ENCODE measurements at places on chromosomes 5 and 9.

DNA sequence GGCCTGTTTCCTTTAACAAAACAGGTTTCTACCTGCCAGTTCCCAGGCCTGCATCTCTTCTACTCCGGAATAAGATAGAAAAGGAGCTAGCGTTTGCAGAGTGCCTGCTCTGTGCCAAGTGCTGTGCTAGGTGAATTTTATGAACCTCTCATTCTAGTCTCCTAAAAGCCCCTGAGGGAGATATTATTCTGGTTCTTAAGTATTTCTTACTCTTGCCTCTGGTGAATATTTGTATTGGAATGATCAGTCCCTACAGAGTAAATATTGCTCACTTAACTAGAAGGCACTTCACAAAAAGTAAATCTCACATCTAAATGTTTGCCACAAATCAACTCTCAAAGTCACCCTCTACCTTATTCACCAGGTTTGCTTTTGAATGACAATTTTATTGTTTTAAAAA lies 227.1 kb downstream of the AUH start:
- H3K27me3 ChIP-seq = no peaks in the 10 kb centered on the region
- H3K36me3 ChIP-seq = no peaks in the 10 kb centered on the region
- no peak overlapping the region for H3K4me3 ChIP-seq
- H3K4me1 ChIP-seq = no peaks in the 10 kb centered on the region
- no peak for DNase-seq
- no peak overlapping the region for H3K27ac ChIP-seq

DNA sequence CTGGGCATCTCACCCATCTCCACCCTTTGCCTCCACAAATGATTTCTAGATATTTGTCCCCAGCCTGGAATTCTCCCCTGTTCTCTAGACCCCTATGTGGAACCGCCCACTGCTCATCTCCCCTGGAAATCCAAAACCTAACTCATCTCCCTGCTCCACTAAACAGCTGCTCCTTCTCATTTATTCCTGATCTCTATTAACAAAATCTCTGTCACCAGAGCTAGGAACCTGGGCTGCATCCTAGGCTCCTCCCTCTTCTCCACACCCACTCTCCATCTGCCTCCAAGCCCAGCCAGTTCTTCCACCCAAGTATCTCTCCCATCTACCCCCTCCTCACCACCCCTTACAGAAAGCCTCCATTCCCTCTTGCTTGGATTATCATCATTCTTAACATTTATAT lies 24.0 kb upstream of the SYNPO start:
- H3K4me1 ChIP-seq = peaks cover 100% of the 10 kb centered on the region
- H3K36me3 ChIP-seq = no peaks in the 10 kb centered on the region
- no peak for DNase-seq
- peak overlapping the region; percentile 99 for H3K27ac ChIP-seq
- H3K27me3 ChIP-seq = no peaks in the 10 kb centered on the region
- H3K4me3 ChIP-seq = no peak overlapping the region

DNA sequence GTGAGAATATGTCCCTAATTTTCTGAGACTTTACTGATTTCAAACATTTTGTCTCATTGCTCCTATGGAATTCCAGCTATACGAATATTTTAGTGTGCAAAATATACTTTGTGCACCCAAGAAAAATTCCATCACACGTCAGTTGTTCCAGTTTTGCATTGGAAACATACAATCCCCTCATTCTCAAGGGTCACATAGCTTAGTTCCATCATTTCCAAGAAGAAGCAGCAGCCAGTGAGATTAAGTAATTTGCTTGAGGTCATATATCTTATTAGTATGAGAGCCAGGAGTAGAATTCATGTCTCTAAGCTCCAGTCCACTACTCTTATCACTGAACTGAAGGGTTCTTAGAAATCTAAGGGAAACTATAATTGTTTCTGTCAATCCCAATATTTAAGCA lies 746.7 kb upstream of the C9orf72 start:
- no peak for DNase-seq
- H3K4me1 ChIP-seq = no peaks in the 10 kb centered on the region
- no peak overlapping the region for H3K4me3 ChIP-seq
- H3K27me3 ChIP-seq = no peaks in the 10 kb centered on the region
- H3K27ac ChIP-seq = no peak overlapping the region

GRCh38 chr5:146007270-146007669 lies 70.9 kb downstream of the SH3RF2 start:
- no peaks in the 10 kb centered on the region for H3K4me1 ChIP-seq
- no peak for DNase-seq
- H3K36me3 ChIP-seq = no peaks in the 10 kb centered on the region

DNA sequence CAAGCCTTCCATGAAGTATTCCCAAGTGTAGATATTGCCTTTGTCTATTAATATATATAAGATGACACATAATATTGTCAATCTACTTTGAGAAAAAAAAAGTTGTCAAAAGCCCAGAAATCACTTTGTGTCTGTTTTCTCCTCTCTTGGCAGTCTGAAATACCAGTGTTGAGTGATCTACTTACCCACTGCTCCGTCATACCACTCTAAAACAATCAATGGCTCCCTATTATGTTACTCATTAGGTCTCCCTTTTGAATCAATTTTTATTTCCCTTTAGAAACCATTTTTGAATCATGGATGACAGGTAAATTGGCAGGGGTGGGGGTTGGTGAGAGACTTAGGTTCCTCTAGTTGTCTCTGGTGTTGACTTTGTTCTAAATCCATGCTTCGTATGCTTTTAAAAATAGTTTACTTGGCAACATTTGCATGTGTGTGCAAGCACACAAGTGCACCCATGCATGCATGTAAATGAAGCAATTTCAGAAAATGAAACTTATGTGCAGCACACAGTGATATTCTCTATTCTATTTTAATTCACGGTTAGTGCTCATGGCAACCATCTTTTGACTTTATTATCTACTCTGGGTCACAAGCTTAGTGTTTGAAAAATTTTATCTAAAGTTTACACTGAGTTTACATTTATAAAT lies 378.9 kb downstream of the RAB3C start:
- no peak overlapping the region for H3K27ac ChIP-seq
- no peak overlapping the region for H3K4me3 ChIP-seq
- H3K36me3 ChIP-seq = no peaks in the 10 kb centered on the region
- DNase-seq = no peak

DNA sequence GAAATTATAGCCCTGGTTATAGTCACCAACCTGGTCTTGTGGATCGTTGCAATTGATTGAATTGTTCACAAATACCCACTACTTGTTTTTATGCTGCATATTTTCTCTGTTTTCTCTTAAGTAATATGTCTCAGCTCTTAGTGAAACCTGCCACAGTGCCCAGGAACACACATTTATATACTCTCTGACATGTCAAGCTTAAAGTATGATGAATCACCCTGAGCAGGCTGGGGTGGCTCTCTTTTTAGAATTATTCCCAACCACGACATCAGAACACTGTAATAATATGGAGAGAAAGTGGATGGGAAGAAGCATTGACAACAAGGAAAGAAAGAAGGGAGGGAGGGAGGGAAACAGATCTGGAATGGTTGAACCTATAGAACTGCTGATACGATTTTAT lies 72.8 kb upstream of the ZNF608 start:
- no peaks in the 10 kb centered on the region for H3K27me3 ChIP-seq
- no peak overlapping the region for H3K27ac ChIP-seq
- H3K4me1 ChIP-seq = no peaks in the 10 kb centered on the region
- no peak overlapping the region for H3K4me3 ChIP-seq
- no peaks in the 10 kb centered on the region for H3K36me3 ChIP-seq

GRCh38 chr9:132301521-132301920 lies 53.3 kb downstream of the SETX start:
- peaks cover 90% of the 10 kb centered on the region for H3K36me3 ChIP-seq
- H3K27ac ChIP-seq = no peak overlapping the region
- no peaks in the 10 kb centered on the region for H3K27me3 ChIP-seq
- DNase-seq = no peak
